ENCODE measurements at places on chromosomes 12 and 14.

- DNase-seq: no peak
Measured at GRCh38 chr12:59398164-59398563, 197.7 kb upstream of the SLC16A7 start.

DNA sequence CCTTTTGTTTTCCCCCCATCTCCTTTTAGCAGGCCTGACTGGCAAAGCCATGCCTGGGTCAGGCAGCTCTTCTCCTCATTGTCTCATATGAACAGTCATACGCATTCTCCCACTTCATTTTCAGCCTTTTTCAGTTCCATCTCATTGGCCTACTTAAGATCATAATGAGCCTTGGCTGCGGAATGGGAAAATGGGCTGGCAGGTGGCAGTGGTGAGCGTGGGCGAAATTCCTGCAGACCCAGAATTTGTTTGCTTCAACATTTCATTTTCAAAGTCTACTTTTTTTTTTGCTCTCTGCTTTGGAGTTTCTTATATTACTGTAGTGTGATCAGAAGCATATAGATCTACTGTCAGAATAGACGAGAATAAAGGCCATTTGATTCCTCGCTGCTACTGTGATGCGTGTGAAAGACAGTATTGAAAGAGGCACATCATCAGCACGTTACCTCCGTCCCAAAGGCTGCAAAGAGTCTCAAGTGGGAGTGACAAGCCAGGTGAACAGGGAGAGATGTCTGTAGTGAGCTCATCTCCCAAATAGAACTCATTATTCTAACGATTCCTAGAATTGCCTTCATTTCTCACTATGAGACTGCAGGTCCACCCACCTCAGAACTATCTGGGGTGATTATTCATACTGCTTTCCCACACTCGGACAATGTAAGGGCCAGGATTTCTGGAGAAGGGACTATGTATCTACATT, 73.7 kb downstream of the TBK1 start:
- no peak for DNase-seq

- no peak for DNase-seq
Measured at GRCh38 chr12:110345176-110345661, 58.3 kb downstream of the ANAPC7 start.

DNA sequence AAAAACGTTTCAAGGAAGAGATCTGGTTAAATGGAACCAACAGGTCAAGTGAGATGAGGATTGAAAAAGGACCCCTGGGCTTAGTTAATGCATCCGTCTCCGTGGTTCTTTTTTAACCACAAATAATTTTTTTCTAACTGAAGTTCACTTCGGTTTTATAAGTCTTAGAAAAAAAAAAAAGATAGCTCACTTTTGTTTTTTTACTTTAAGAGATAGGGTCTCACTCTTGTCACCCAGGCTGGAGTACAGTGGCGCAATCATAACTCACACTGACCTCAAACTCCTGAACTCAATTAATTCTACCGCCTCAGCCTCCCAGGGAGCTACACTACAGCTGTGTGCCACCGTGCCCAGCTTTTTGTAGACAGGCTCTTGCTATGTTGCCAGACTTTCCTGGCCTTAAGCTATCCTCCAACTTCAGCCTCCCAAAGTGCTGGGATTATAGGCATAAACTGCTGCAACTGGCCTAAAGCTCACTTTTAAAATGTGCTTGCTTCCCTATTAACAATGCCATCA, 11.8 kb downstream of the HNRNPC start:
- no peak for DNase-seq

GRCh38 chr12:76558684-76559399, 729 bp downstream of the OSBPL8 start:
- DNase-seq: peak; percentile 36

DNA sequence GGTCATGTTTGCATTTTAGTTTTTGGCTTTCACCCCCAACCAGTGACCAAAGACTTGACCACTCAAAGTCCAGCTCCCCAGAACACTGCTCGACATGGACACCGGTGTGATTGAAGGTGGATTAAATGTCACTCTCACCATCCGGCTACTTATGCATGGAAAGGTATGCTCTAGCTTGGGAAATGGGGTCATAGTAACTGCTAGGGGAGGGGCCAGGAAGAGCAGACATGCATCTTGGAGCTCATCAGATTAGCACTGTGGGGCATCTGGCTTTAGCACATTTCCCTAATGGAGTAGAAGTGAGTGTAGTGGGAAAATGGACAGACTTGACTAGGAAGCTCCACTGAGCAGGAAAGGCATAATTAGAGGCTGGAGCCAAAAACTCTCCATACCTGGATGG, 2.8 kb downstream of the PCBP2 start:
- DNase-seq: no peak

- no peak for DNase-seq
Measured at GRCh38 chr14:51726166-51726899, 74.6 kb downstream of the FRMD6 start.

DNA sequence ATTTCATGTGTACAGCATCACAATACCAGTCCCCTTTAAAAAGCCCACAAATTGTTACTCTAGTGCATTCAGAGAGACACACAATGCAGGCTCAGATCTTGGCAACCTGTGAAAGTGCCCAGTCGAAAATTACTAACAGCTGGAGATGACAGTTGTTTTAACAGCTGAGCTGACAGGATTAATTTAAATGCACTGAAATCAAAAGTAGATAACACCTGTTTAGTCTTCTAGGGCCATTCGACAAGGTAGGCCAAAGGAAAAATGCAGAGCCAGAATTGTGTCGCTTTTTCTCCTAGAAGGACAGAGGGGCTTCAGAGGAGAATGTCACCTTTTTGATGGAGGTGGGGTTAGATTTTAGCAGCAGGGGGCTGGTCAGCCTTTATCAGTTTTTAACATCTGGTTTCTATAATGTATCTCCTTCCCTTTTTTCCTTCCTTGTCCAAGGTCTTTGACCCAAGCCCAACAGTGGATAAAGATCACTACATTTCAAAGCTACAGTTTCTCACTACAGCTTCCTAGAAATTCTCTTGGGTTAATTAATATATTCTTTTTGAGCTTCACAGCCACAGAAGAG, 139.1 kb downstream of the SOX5 start:
- peak; percentile 58 for DNase-seq

DNA sequence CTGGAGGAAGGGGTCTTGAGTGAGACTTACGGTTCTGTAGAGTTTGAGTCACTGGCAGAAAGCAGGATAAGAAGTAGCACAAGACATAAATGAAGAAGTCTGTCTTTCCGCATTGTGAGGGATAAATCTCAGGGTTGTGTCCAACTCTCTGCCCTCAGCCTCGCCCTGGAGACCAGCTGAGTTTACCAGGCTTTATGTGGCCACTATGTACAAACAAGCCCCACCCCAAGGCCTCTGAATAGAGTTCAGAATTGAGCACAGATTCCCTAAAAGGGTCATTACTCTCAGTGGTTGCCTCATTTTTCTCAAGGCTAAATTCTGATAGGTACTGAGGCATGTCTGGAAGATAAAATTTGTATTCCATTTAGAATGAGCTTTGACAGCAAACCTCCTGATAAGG, at the start of gene PZP:
Gene PZP (minus strand): TSS at position 167 of the 400 bp plus-strand sequence. CDS start 54 bp downstream, at position 113.
- DNase-seq: no peak

DNA sequence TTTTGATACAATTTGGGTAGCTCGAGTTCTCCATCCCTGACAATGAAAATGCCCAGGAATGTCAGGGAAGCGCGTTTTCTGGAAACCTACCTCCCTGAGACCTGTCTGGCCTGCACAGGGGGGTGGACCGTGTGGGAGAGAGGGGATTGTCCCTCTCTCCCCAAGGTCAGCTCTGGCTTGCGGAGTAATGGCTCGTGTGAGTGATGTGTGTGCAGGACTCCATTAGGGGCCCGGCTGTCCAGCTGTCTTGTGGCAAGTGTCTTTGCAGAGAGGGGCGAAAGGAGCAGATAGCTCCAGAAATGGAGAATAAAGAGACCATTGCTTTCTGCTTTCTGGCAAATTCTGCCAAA, 215.3 kb downstream of the CHST11 start:
- DNase-seq: no peak

GRCh38 chr14:50770586-50770985, 60.4 kb downstream of the NIN start:
- no peak for DNase-seq
